ENCODE measurements at places on chromosomes 3 and 15.

GRCh38 chr3:112557976-112558375 lies 3.8 kb downstream of the ATG3 start:
- DNase-seq = no peak

- no peak for DNase-seq
Observed at GRCh38 chr3:112793326-112794081, 53.2 kb downstream of the CD200R1L start.

- no peak for DNase-seq
Observed at GRCh38 chr3:184230081-184230602, 757 bp downstream of the VWA5B2 start.

DNA sequence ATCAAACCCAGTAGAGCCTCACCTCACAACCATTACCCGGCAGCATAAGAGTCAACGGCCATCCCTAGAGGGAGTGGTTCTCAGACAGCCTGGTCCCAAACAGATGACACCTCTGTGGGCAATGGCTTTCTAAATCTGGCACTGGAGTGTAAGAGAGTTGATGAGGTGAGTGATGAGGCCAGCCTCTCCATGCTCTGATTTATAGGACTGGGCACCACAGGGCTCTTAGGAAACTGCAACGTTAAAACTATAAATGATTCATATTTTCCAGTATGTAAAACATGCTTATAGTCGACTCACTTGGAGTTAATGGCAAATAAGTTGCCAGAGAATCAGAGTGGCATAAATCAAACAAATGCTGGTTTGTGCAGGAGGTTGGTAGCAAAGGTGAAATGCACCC lies 187.7 kb downstream of the GREM1 start:
- no peak for DNase-seq

GRCh38 chr3:10373686-10374261 lies 52.9 kb upstream of the SEC13 start:
- no peak for DNase-seq

- no peak for DNase-seq
Observed at GRCh38 chr3:139617672-139618268, 60.0 kb downstream of the NMNAT3 start.

GRCh38 chr3:62662677-62663076 lies 212.5 kb downstream of the CADPS start:
- DNase-seq = no peak

GRCh38 chr3:4722103-4722502 lies 229.0 kb downstream of the ITPR1 start:
- no peak for DNase-seq

- DNase-seq = no peak
Observed at GRCh38 chr3:130374033-130374432, 28.6 kb downstream of the COL6A5 start.

GRCh38 chr3:101567528-101568317 lies 6.1 kb downstream of the TRMT10C start:
- no peak for DNase-seq

GRCh38 chr3:63364910-63365309 lies 86.8 kb downstream of the SYNPR start:
- no peak for DNase-seq

GRCh38 chr3:39541917-39542329 lies 74.4 kb downstream of the MOBP start:
- no peak for DNase-seq

- no peak for DNase-seq
Observed at GRCh38 chr3:161295325-161295724, 74.2 kb downstream of the NMD3 start.

- no peak for DNase-seq
Observed at GRCh38 chr15:70264014-70264582, 166.4 kb upstream of the TLE3 start.

DNA sequence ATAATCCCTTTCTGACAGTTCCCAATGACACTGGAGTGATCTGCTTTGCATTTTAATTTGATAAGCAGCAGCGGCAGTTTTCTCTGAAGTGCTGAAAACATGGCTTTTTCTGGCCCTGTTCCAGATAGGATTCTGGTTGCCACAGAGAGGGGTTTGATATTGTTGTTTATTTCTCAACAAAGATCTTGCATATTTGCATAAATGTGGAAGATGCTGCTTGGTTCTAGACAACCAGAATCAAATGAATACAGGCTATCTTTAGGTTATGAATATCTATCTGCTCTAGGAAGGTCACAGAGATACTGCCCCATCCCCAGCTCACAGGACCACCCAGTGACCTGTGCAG lies 137.1 kb downstream of the ZNF609 start:
- no peak for DNase-seq

DNA sequence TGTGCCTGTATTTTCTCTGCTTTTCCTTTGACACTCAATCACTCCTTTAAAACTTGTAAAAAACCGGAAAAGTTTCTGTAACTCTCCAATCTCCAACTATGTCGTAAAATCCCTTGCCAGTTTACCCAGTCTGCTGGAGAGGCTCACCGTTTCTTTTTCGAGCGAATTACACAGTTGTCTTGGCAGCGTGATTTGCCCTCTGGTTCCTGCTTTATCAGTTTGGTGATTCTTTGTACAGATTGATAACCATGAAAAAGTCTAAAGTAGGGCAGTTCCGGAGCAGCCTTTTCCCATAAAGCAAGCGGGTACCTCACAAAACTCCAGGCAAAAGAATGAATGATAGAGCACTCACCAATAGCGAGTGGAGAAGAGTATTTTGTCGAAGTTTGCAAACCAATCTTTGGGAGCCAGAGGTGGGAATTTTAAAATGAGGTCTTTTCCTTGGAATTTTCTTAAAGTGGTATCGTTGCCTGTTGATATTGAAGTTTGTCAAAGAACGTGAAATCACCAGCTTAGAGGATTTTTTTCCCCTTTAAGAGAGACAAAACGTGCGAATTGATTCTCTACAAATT lies at the start of gene TTC23:
Gene TTC23 (minus strand): TSS at position 312 of the 572 bp plus-strand sequence. CDS start 20,869 bp downstream, outside the sequence.
- DNase-seq = no peak

- DNase-seq = no peak
Observed at GRCh38 chr3:5220193-5220592, 32.7 kb downstream of the EDEM1 start.

GRCh38 chr15:48657950-48658591 lies 12.6 kb upstream of the FBN1 start:
- no peak for DNase-seq

DNA sequence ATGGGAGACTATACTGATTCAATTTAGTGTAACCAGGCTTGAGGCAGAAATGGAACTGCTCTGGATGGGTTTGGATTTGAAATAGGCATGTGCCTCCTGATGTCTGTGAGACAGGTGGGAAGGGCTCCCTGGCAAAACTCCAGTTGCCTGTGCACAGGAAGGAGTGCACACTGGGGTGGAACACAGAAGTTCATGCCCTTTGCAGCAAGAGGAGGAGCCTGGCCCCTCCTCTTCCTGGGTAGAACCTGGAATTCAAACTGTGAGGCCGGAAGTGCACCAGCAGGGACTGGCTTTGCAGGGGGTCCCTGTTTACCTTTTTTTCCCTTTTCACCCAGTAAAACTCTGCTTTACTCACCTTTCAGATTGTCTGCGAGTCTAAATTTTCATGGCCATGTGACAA lies 99.9 kb downstream of the GMPS start:
- no peak for DNase-seq

DNA sequence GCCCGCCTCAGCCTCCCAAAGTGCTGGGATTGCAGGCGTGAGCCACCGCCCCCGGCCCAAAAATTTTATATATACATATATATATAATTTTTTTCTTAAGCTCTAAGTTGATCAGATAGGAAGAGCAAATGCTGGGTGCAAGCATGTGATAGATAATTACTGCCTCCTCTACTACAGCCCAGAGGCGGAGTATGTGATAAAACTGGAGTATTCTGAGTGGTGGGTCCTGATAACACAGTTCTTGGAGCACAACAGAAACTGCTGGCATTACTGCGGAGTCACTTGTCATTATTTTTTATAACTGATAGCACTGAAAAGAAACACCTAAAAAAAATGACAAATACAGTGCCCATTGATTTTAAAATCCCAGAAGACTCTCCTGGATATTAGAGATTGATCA lies 41.1 kb upstream of the STT3B start:
- DNase-seq = no peak

DNA sequence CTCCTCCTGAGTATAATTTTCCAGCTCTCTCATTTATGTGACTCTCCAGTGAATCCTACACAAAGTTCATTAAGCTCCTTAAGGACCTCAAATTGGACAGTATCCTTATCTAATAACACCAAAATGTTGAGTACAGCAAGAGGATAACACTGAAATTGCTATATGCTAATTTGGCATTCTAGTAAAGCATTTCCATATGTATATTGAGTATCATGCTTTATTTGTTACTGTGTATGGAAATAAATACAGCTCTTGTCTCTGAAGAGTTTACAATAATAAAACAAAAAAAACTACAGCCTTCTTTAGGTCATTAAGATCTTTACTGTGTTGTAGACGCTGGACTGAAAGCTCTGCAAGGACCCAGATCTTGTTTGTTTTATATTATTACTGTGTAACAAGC lies 1341.3 kb downstream of the ROBO1 start:
- DNase-seq = no peak

- DNase-seq = no peak
Observed at GRCh38 chr3:133965013-133965570, 64.6 kb downstream of the SLCO2A1 start.

DNA sequence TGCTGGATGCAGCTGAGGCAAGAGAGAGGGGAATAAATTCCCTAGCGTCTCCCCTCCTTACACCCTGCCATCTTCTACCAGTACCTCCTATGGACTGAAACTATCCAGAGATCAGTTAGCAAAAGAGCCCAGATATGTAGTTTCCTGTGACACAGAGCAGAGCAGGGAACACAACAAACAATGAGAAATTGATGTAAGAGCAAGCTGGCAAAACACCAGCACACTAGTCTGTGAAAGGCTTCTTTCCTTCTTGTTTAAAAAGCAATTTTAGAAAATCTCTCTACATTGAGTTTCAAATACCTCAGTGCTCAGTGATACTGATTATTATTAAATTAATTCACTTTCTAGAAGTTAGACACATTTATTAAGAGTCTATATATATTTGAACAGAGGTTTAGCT lies 215.6 kb upstream of the AZI2 start:
- no peak for DNase-seq

- no peak for DNase-seq
Observed at GRCh38 chr3:196493292-196493691, 10.3 kb downstream of the RNF168 start.

DNA sequence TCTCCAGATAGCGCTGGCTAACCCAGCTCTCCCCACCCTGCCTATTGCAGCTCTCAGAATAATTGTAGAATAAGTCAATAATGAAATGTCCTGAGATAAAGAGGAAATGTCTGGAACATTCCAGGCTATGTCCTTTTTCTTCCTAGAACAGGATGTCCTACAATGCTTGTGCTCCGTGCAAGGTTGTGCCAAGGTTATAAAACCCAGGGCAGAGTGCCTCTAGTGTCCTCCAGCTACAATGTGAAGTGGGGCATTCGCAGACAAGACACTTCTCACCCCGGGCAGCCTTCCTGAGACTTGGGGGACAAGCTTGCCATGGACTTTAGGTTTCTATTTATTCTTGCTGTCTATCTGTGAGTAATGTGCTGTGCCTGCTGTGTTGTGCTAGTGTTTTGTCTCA lies 900.6 kb downstream of the TUSC7 start:
- no peak for DNase-seq

GRCh38 chr15:24956111-24956838 lies 1.5 kb downstream of the SNRPN start:
- peak; percentile 52 for DNase-seq

DNA sequence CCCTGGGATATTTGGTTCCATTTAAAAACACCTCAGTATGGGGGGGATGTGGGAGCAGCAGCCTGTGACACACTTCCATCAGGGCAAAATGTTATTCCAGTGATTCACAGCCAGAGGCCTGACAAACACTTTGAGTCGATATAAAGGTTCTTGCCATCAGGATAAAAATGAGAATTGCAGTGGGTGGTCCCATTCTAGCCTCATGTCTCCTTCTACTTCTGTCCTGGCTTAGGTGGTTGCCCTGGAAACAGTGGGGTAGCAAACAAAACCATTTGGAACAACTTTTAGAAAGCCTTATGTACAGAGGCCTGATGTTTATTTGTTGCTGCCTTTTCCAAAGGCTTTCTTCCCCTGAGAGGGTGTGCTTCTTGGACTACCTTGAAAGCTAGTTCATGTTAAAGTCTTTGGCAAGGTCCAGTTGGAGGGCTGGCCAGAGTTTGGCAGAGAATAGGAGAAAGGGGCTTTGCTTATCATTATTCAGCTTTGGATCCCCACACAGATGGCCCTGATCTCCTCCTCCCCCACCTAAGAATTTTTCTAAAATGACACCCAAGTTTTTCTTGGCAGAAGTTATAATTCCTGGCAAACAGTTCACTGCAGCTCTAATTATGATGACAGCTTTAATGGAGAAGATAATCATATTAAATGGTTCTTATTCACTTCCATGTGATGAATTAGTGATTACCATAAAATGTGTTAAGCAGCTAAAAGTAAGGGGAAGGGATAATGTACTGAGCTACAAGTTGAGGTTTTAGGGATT lies 84.2 kb upstream of the ZNF280D start:
- DNase-seq = no peak

- DNase-seq = no peak
Observed at GRCh38 chr15:59237119-59237855, 30.6 kb downstream of the LDHAL6B start.

GRCh38 chr15:25545017-25545416 lies 106.2 kb upstream of the UBE3A start:
- DNase-seq = no peak

DNA sequence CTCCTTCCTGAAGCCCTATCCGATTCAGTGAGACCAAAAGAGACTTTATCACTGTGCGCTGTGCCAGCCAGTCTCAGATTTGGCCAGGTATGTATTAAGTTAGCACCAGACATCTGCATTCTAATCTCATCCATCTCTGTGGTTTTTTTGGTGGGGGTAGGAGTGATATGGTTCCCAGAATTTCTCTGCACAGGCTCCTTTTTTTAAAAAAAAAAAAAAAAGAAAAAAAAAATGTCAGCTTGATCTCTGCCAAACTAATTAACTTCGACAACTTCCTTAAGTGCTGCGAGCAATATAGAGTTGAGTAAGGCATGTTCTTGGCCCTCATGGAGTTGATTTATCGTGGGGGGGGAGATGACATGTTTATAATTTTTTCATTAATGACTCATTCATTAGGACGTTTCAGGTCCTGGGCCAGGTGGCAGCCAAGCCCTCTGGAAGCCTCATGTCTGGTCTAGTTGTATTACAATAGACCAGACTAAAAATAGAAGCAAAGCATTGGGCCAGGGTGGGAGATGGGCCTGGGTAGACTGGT lies 12.9 kb downstream of the SLCO3A1 start:
- DNase-seq = no peak

DNA sequence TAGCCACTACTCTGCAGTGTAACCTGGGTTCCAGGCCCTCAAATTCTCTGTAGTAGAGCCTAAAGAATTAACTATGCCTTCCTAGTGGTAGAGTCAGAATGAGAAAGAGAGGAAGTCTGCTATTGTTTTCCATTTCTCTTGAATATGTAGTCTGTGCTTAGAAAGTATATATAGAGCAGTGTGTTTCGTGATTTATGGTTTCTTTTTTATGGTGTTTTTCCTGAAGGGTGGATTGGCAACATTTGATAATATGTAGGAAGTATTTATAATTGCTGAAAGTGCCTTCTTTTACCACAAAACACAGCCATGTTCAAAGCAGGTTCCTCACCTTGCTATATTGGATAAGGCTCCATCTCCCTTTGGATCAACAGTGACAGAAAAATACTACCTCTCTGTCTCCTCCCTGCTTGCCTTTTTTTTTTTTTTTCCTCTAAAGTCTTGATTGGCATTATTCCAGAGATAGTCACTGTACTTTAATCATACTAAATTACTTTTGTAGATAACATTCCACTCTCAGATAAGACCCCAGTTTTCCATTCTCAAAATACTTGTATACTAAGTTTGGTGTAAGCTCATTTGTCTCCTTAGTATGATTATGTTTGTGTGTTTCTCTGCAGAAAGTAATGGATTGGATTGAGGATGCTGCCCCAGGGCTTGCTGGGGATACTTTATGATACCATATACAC lies 47.8 kb downstream of the IQGAP1 start:
- no peak for DNase-seq
